HepG2 (cell line): ENCODE measurements at places on chromosomes 16 and 17. TPM values are rescaled to one million over a fixed set of nuclear protein-coding genes. Genes with fewer than 3 reads are reported as not detected.

XYLT2 gene
- total RNA-seq: 7.5 and 22.1 TPM in 2 replicates

GNGT2 gene
- total RNA-seq: not detected in 2 replicates

EMP2 gene
- 13.4 and 24.6 TPM in 2 replicates for total RNA-seq

ATF7IP2 gene
- total RNA-seq: 98.1 and 117 TPM in 2 replicates

TAT gene
- 1.6 and 2.2 TPM in 2 replicates for total RNA-seq

CDYL2 gene
- 0.20 and 0.35 TPM in 2 replicates for total RNA-seq

HOXB1 gene
- total RNA-seq: not detected in 2 replicates

TLCD3B gene
- total RNA-seq: not detected in 2 replicates

FNDC8 gene
- not detected in 2 replicates for total RNA-seq

PLXDC1 gene
- total RNA-seq: not detected in 2 replicates

ITGB4 gene
- total RNA-seq: 4.0 and 6.9 TPM in 2 replicates

SAT2 gene
- total RNA-seq: 83.1 and 93.7 TPM in 2 replicates

SMIM5 gene
- not detected in 2 replicates for total RNA-seq

HLF gene
- 197 and 202 TPM in 2 replicates for total RNA-seq

TP53TG3C gene
- total RNA-seq: not detected in 2 replicates

HBA1 gene
- 0.42 TPM in 1 of 2 replicates, not detected in the other for total RNA-seq

DOC2A gene
- 0.15 and 0.21 TPM in 2 replicates for total RNA-seq

GPR142 gene
- not detected in 2 replicates for total RNA-seq

PYDC1 gene
- total RNA-seq: not detected in 2 replicates

USP36 gene
- 29.6 and 30.7 TPM in 2 replicates for total RNA-seq

AP2B1 gene
- 23.8 and 58.4 TPM in 2 replicates for total RNA-seq

RANBP10 gene
- 8.5 and 9.2 TPM in 2 replicates for total RNA-seq

CCDC144A gene
- 0.09 TPM in 1 of 2 replicates, not detected in the other for total RNA-seq

ADAD2 gene
- not detected in 2 replicates for total RNA-seq

ABCC11 gene
- total RNA-seq: 1.0 and 1.2 TPM in 2 replicates

SCARF1 gene
- 0.24 TPM in 1 of 2 replicates, not detected in the other for total RNA-seq

KRTAP2-1 gene
- not detected in 2 replicates for total RNA-seq

CDH13 gene
- total RNA-seq: not detected in 2 replicates

GFAP gene
- 0.11 and 0.35 TPM in 2 replicates for total RNA-seq

TM4SF5 gene
- total RNA-seq: 15.6 and 30.1 TPM in 2 replicates

PLEKHG4 gene
- total RNA-seq: 9.0 and 13.6 TPM in 2 replicates

RAMP2 gene
- 0.74 and 1.4 TPM in 2 replicates for total RNA-seq

PIRT gene
- total RNA-seq: not detected in 2 replicates

PRKAR1A gene
- 266 and 335 TPM in 2 replicates for total RNA-seq

CCL17 gene
- not detected in 2 replicates for total RNA-seq

PDILT gene
- not detected in 2 replicates for total RNA-seq

ACSF3 gene
- total RNA-seq: 23.5 and 30.6 TPM in 2 replicates

C16orf46 gene
- total RNA-seq: 0.38 and 1.9 TPM in 2 replicates

ZFP1 gene
- total RNA-seq: 14.0 and 18.8 TPM in 2 replicates

MYH1 gene
- total RNA-seq: not detected in 2 replicates

ASPA gene
- not detected in 2 replicates for total RNA-seq

SEPTIN12 gene
- 0.22 TPM in 1 of 2 replicates, not detected in the other for total RNA-seq

AOC3 gene
- total RNA-seq: 8.7 and 10.4 TPM in 2 replicates

EVPL gene
- total RNA-seq: 3.6 and 8.2 TPM in 2 replicates

GNG13 gene
- not detected in 2 replicates for total RNA-seq

CCL23 gene
- not detected in 2 replicates for total RNA-seq

SLFN12 gene
- 0.13 TPM in 1 of 2 replicates, not detected in the other for total RNA-seq
